ENCODE measurements at places on chromosomes 1 and 21.

DNA sequence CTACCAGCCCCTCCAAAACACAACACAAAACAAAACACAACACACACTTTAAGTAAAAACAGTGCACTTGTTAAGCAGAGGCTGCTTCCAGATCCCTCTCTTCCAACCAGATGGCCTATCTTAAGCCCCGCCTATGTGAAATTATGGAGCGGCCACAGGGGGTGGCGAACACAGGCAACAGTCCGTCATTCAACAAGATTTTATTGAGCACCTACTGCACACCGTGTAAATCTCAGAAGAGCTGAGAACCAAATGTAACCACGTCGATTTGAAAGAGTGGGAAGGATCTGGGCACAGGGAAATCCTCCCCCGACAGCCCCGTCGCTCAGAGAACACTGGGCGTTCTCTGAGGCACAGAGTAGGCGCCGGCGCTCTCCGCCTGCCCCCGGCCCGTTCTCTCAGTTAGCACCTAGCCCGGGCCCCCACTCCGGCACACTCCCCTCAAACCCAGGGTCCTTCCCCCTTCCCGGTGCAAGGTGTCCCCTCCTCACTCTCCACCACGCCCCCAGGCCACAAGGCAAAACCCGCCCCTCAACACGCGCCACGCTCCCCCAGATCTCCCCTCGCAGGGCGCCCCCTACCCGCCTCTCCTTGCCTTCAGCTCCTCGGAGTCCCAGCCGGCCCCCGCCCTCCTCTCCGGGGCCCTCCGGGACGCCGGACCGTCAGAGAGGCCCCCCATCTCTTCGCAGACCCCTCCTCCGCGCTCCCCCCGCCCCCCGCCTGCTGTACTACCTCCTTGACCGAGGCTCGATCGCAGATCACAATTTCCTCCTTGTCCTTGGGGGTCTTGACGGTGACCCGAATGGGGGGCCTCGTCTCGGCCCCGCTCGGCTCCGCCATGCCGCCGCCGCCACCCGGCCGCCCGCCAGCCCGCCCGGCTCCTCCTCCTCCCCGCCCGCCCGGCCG lies 483 bp downstream of the UBQLN4 start:
- DNase-seq = peak; percentile 77

DNA sequence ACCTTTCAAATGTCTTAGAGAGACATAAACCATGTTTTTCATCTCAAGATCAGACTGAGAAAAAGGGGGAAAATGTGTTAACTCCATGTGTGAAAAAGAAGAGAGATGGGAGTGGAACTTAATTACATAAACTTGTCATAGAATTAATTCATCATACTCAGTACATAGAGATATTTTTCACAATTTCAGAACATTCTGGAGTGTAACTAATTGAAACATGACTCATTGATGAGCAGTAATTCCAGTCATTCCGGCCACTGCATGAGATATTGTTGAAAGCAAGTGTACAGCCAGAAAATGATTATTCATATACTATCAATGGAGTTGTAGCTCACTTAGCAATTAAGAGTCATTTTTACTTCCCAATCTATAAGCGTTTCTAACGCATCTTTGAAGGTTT lies 739.3 kb downstream of the LTN1 start:
- no peak for DNase-seq

GRCh38 chr1:223330466-223330865 lies 33.5 kb downstream of the SUSD4 start:
- DNase-seq = no peak

- no peak for DNase-seq
Observed at GRCh38 chr1:106717591-106717990, 338.9 kb upstream of the PRMT6 start.

DNA sequence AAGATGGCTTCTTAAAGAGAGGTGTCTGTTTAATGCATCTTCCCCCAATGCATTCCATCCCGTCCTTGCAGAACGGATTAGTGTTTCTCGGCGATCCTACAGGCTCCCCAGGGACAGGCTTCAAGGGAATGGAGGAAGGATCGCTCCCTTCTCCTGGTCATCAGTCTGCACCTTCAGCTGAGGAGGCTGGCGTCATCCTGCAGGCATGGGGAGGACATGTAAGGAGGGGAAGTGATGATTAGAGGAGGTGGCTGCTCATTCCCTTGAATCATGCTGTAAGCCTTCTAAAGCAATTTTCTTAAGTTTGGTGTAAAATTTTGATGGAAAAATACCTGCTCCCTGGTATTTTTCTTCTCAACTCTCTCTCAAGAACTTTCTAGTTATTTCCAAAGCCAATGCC lies 603.6 kb downstream of the NPHP4 start:
- no peak for DNase-seq
